ENCODE measurements at places on chromosomes 11 and 22. TPM values are rescaled to one million over a fixed set of nuclear protein-coding genes. Genes with fewer than 3 reads are reported as not detected.

SEC14L2 gene
- total RNA-seq, result 3.9 TPM

SMPD1 gene
- 24.8 TPM for total RNA-seq

DNA sequence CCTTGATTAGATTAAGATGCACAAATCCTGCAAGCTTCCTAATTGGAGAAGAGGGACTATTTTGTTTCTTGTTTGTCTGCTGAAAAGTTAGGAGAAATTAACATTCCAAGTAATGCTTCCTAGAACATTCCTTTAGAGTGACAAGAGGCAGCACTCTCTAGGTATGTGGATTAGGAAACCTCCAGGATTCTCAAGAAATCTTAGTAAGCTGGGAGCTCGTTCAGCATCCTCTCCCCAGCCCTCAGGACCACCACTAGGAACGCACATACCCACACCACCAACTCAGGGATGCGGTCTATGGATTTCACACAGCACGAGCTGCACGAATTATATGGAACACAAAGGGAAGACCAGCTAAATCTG, 52.9 kb downstream of the NCAPD3 start:
- DNase-seq, result no peak

GRCh38 chr11:103637295-103637694, 399.1 kb upstream of the DDI1 start:
- no peak for DNase-seq

GRCh38 chr11:68202165-68202564, 10.9 kb downstream of the KMT5B start:
- no peak for DNase-seq

- no peak for DNase-seq
Measured at GRCh38 chr22:21807544-21808529, 59.6 kb downstream of the MAPK1 start.

DNA sequence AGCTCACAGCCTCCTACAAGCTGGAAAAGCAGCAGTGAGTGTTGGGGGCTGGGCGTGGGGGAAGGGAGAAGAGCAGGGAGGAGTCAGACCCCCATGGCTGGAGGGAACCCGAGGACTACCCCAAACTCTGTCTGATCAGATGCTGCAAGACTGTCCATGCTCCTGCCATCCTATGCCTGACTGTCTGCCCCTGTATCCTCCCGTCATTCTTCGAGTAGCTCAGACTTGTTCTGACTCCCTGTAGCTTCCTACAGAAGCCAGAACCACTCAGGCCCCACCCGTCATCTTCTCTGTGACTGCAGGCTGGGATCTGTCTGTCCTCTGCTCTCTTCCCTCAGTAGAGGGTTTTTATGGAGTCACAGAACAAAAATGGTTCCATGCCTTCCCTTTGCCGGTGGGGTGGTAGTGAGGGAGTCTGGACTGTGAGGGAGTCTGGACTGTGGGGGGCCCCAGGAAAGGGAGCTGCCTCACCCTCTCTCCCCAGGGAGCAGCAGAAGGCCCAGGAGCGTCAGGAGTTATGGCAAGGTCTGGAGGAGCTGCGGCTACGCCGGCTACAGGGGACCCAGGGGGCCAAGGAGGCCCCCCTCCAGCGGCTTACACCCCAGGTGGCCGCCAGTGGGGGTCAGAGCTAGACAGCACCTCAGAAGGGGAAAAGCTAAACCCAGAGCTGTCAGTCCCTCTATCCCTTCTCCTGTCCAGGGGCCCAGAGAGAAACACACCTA, 2.3 kb downstream of the GPHA2 start:
- no peak for DNase-seq

GRCh38 chr11:96045622-96046456, 121.9 kb upstream of the MTMR2 start:
- DNase-seq, result peak; percentile 8

GRCh38 chr11:61768376-61769076, 16.1 kb downstream of the MYRF start:
- DNase-seq, result no peak

DNA sequence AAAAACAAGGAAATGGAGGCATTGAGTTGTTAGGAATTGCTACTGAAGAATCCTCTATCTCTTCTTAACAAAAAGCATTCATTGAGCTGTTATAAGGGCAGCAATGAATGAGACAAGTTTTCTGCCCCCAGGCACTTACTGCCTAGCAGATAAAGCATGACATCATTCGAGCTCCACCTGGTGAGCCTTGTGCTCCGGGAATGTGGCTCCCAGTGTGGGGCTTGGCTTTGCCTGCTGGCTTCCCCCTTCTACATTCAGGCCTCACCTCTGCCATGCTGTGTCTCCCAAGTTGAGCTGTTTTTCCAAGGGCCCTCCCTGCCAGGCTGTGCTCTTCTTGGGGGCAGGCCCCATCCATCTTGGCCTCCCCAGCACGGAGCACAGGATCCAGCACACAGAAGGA, 56.9 kb upstream of the EIF3D start:
- no peak for DNase-seq

GRCh38 chr11:96752221-96752620, 362.4 kb downstream of the JRKL start:
- no peak for DNase-seq

Data from endothelial cell (in vitro differentiated cells).